ENCODE measurements at places on chromosomes 1 and 21.
A peak's percentile ranks its signal among the peaks of the same experiment; 100 is the strongest.

DNA sequence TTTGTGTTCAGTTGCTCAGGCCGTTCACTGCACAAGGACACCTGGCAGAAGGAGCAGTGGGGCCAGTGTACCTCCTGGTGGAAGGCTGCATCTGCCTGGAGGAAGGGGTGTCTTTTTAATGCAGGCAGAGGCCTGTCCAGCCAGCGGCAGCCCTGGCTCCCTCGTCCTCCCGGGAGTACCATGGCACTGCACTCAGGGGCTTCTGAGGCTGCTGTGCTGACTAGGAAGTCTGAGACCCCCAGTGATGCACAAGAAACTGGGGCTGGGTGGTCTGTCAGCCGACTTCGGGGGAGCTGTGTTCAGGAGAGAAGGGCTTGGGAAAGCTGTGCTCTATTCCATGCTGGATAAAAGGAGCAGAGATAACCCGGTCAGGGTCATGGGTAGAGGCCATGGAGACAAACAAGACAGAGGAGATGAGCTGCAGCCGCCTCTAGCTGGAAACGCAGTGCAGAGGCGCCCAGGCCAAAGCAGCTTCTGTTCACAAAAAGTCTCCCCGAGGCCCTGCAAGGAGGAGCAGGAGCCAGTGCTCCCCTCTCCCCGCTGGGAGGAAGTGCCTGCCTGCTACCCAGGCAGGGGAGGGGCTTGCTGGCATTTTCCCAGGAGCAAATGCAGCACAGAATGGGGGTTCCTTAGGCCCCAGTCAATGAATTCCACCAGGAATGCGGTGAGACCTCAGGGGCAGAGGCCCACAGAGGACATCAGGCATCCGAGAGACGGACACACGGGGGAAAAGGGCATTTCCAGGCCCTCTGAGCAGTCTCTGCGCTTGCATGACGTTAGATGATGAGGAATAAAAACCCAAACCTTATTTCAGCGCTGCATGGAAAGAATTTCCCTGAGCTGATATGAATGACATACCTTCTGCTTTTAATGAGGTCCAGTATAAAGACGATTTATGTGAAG, 17.2 kb upstream of the C2CD2 start:
- DNase-seq = no peak

GRCh38 chr1:86537928-86538695, 8.8 kb upstream of the CLCA4 start:
- no peak for DNase-seq

DNA sequence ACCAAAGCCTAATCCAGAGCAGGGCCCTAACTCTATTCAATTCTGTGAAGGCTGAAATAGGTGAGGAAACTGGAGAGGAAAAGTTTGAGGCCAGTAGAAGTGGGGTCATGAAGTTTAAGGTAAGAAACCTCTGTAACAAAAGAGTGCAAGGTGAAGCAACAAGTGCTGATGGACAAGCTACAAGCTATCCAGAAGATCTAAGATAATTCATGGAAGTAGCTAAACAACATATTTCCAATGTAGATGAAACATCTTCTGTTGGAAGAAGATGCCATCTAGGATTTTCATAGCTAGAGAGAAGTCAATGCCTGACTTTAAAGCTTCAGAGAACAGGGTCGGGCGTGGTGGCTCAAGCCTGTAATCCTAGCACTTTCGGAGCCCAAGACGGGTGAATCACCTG, 217.6 kb downstream of the GREM2 start:
- DNase-seq = no peak

DNA sequence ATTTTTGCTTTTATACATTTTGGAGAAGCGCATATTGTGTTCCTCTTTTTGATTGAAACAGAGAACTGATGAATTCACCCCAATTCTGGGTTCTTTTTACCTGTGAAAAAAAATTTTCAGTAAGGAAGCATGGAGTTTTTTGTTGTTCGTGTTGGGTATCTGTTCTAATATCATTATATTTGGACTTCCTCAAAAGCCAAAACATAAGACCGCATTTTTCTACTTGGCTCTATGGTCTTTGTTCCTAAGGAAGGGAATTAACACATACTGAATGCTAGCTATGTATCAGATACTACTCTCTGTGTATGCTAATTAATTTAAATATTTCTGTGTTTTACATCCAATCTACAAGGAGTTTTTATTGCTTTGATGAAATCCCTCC, 12.9 kb downstream of the EPB41 start:
- DNase-seq = no peak

DNA sequence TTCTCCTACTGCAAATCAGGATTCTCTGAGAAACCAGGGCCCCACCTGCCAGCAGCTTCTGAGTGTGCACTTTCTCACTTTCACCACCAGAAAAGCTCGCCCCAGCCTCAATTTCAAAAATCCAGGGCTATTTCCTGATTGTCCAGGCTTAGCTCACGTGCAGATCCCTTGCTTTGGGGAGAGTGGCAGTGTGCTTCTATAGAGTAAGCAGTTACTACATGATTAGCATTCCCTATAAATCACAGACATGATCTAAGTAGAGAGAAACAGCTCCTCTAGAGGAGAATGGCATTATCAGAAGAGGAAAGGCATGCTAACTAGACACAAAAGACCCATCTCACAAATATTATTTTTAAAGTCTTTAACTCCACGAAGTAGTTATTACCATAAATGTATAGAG, 456.0 kb upstream of the PKN2 start:
- no peak for DNase-seq

DNA sequence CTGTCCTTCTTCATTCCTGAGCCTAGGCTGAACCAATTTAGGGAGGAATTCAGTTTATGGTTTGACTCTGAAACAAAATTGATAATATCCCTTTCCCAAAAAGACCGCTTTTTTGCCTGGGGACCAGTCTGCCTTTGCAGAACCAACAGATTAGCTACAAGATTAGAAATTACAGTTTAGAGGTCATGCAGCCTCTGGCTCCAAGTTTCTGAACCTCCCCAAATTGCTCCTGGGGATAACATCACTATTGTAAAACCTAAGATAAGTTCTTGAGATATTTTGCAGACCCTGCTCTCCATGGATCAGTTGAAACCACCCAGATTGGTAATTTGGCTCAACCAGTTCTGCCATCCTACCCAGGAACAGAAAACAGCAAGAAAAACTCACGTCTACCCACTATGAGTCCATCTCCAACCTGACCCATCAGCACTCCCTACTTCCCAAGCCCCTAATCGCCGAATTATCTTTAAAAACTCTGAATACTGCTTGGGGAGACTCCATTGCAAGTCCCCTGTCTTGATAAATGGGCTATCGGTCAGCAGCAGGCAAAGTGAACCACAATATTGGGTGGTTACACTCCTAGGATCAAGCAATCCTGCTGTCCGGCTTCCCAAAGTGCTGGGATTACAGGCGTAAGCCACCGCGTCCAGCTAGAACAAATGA, 605 bp upstream of the RABGGTB start:
- DNase-seq = no peak

- no peak for DNase-seq
These were observed 54.9 kb upstream of the FMOD start for GRCh38 chr1:203405703-203406438.

- DNase-seq = peak; percentile 59
These were observed 12.6 kb upstream of the ACTL8 start for GRCh38 chr1:17742583-17742982.

DNA sequence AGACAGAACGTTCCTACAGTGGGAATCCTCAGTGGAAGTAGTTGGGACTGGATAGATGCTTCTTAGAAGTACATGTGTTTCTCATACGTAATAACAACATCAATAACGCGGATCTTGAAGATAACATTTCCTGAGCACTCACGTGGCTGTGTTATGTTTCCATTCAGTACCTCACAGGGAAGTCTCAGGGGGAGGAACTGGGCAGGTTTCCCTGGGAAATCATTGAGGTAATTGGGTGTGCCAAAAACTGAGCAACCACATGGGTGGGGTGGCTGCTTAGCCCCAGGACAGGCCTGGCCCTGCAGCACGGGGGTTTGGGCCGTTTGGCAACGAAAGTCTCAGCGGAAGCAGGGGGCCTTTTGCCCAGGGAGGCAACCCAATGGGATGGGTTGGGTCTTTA, 133.8 kb downstream of the ZSCAN20 start:
- DNase-seq = peak; percentile 10

DNA sequence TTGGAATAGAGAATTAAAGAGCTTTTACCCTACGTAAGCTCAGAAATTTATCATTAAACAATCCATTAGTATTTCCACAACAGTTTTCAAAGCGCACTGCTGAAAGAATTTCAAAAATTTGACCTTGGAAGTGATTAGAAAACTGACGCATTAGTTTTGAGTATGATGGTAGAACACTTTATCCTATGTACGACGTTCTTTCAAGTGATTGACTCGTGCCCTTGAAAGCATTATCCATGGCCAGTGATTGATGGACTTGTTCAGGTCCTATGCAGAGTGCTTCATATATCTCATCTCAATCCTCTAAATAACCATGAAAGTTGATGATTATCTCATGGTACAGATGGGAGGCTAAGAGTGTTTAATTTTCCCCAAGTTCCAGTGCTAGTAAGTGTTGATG, 697.2 kb downstream of the USP25 start:
- DNase-seq = no peak

- DNase-seq = no peak
These were observed 12.9 kb upstream of the STUM start for GRCh38 chr1:226535666-226536065.

DNA sequence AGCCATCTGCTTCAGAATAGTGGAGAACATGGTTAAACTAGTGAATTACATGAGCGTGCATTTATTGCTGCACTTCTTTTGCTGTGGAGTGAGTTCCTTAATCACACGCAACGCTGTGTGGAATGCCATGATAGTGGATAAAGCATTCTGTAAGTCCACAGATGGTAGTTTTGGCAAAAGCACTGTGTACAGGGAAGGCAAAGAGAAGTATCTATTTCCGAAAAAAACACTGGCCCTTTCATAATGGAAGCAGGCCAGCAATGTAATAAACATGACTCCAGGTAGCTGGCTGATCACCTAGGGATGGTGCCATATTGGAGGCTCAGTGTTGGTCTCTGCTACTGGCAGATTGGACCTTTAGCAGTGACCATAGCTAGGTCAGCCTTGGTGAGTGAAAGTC, 67.6 kb downstream of the FH start:
- DNase-seq = no peak

GRCh38 chr1:206744683-206745082, 25.9 kb upstream of the IL19 start:
- DNase-seq = peak; percentile 34

DNA sequence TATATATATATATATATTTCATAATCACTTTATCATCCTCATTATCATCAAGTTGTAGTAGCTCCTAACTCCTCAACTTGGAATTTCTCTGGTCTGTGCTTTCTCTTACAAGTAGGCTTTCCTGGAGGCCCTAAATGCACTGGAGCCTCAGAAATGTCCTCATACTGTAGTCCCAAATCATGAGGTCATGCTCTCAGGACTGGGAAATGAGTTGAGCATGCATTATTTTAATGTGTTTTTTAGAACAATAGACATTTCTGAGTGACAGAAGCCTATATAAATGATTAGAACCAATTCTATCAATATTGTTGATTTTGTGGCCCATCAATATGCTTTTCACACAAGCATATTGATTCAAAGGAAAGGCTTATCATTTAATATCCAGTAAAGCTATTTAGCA, 42.9 kb upstream of the C1orf105 start:
- no peak for DNase-seq

GRCh38 chr1:200073286-200073637, 45.8 kb downstream of the NR5A2 start:
- DNase-seq = no peak

GRCh38 chr21:21204366-21204996, 206.3 kb downstream of the NCAM2 start:
- DNase-seq = no peak

DNA sequence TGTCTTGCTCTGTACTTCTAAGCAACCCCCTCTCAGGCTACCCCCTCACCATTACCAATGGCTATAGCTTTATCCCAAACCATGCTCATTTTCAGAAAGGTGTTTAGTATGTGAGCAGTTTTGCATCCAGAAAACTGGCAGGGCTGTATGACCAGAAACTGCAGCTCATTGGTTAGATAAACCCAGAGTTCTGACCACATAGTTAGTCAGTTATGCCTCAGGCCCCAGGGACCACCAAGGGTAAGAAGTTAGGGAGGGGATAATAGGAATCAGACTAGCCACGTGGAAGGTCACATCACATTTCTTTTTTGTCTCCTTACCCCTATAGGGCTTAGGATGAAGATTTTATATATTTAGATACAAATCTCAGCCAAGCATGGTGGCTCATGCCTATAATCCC, 1.2 kb downstream of the ITGA10 start:
- DNase-seq = peak; percentile 94

GRCh38 chr1:223126741-223127140, 16.3 kb downstream of the TLR5 start:
- DNase-seq = no peak

DNA sequence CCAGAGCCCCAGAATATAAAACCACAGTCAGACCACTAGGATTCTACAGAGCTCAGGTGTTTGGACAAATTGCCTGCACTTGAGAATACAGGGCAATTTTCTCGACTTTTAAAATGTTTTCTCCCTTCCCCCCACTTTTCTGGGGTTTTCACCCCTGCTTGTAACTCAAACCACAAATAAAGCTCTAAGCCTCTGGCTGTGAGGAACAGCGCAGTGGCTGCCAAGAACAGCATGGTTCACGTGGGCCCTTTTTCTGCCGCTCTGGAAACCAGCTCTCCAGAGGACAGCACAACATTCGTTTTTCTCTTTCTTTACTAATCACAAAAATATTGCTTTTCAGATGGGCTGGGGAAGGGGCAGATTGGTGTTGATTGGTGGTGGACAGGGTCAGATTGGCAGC, 102.2 kb upstream of the JUN start:
- peak; percentile 58 for DNase-seq

GRCh38 chr1:248748211-248748610, 7.3 kb downstream of the LYPD8 start:
- no peak for DNase-seq

DNA sequence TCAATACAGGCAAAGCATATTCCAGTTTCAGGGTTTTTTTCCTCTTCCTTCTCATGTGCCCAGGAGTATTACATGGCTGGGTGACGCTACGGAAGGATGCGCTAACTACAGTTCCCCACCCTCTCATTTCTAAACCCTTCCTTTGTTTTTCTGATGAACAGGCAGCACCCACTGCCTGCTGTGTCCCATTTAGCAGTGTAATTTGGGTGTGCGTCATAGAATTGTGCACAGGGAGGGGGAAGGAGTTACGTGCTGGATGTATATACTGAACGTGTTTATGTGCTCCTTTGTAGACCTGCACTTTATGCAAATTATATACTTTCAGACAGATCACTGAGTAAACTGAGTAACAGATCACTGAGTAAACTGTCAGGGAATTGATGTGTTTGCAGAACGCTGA, 44.5 kb downstream of the ELAPOR1 start:
- DNase-seq = no peak
